ENCODE measurements at places on chromosomes 5 and 9.
A peak's percentile ranks its signal among the peaks of the same experiment; 100 is the strongest.

DNA sequence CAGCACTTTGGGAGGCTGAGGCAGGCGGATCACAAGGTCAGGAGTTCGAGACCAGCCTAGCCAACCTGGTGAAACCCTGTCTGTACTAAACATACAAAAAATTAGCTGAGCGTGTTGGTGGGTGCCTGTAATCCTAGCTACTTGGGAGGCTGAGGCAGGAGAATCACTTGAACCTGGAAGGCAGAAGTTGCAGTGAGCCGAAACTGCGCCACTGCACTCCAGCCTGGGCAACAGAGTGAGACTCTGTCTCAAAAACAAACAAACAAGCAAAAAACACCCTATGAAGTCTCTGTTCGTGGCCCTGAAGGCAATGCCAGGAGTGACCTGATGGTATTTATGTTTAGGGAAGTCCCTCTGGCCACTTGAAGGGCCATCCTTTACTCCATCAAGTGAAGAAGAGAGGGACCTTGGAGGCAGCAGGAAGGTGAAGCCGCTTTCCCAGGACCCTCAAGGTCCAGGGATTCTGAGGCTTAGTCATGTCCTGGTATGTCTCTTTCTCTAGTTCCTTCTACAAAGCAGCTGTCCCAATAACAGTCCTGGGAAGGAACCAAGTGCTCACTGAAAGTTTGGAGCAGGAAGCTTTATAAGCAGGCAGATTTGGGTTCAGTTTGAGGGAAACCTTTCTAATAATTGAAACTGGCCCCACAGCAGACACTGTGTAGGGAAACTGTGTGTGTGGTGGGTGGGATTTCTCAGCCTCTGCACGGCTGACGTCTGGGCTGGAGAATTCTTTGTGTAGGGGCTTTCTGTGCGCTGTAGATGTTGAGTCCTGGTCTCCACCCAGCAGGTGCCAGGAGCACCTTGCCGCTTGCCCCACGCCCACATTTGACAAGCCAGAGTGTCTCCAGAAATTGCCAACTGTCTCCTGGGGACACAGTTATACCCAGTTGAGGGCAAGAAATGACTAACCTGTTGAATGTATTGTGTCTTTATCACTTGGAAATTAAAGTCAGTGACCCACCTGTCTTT is 12.5 kb downstream of the PHF2 start:
- DNase-seq = no peak

- DNase-seq = peak; percentile 13
These were observed 61.0 kb downstream of the ARL15 start for GRCh38 chr5:54249210-54250028.

DNA sequence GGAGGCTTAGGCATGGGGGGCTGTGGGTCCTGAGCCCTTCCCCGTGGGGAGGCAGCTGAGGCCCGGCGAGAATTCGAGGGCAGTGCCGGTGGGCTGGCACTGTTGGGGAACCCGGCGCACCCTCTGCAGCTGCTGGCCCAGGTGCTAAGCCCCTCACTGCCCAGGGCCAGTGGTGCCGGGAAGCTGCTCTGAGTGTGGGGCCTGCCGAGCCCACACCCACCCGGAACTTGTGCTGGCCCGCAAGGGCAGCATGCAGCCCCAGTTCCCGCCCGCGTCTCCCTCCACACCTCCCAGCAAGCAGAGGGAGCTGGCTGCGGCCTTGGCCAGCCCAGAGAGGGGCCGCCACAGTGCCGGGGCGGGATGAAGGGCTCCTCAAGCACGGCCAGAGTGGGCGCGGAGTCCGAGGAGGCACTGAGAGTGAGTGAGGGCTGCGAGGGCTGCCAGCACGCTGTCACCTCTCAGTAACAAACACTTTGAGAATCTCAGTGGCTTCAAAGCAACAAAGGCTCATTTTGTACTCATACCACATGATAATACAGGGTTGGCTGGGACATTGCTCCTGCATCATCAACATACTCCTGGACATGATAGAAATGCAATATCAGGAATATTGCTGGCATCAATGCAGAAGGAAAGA is 265.7 kb upstream of the ANKRD55 start:
- DNase-seq = no peak

GRCh38 chr9:94100152-94100879 is 16.1 kb downstream of the PTPDC1 start:
- no peak for DNase-seq

DNA sequence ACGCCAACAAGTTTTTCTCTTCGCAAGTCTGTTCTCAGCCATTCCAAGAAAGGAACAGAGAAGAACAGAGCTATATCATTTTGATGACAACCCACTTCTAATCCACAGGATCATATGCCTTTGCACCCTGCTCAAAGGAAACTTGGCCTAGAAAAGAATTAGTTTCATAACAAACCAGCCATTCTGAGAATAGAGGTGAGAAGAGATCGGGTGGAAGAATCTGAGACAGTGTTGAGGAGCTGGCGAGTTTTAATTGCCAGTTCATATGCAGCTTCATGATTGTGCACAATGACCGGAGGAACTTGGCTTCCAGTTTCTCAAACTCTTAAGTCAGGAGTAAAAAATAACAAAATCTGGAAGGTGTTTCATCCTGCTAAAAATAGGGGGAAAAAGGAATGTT is 380.0 kb downstream of the NR2F1-AS1 start:
- no peak for DNase-seq
